ENCODE measurements at places on chromosomes 16 and 17.

- no peak for DNase-seq
Observed at GRCh38 chr16:7017006-7017662, 315.5 kb upstream of the RBFOX1 start.

DNA sequence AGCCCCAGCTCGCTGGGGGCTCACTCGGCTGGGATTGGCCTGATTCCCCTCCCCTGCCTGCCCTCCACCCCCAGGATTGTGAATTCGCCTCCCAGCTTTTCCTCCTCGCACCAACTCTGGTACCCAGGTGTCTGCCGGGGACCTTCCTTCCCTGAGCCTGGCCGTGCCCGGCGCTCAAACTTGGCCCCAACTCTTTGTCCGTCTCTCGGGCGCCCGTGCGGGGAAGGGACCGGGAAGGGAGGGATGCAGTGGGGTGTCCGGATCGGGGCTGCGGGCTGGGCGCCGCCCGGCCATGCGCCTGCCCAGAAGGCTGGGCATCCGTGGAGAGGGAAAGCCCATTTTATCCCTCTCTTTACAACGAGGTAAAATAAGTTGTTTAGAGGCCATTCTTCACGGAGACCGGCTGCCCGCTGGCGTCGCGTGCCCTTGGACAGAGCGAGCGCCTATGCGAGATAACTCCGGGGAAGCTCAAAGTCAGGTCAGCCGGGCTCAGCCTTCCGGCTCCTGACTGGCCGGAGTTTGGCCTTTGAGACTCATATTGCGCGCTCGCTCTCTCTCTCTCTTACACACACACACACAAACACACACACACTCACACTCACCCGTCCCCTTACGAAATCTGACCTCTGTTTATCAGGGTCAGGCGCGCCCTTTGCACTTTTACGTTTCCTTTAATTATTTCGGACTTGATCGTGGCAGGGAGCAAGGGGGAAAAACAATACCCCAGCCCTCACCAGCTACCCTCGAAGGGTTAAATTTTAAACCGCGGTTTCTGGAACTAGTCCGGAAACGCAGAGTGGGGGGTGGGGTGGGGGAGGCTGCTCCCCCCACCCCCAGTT lies 774 bp upstream of the MAF start:
- DNase-seq: peak; percentile 33

- DNase-seq: no peak
Observed at GRCh38 chr17:79940459-79941087, 95.1 kb downstream of the TBC1D16 start.

DNA sequence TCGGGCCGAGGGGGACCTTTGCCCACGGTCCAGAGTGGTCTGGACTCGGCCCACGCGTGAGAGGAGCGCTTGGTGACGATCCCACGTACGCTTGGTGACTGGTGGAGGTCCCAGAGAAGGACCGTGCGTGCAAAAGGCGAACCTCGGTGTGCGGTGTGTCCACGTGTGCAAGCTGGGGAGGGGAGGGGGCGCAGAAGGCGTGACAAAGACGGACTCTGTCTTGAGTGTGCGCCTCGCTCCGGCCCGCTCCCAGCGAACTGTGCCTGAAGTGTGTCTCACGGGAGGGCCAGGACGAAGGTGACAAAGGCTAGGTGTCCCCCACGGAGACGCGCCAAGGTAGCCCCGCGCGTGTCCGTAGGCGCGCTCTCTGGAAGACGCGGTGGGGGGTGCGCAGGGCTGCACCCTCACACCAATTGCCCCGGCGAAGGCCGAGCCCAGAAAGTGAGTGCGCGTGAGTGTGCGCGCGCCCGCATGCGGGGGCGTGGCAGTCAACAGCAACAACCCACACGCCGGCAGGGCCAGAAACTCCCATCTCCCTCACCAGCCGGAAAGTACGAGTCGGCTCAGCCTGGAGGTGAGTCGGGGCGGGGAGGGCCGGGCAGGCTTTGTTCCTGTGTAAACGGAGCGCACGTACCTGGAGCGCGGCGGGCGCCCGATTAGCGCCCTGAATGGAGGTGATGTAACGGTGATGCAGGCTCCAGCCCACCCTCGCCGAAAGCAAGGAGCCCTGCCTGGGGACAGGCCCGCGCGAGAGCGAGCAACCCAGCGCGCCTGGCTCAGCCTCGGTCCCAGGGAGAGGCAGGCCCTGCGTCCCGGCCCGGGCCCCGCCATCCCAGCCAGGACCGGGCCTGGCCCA lies at the start of gene GPRC5C:
TSS of gene GPRC5C (plus strand) at position 521 of the 856 bp plus-strand sequence. CDS start 7,689 bp downstream, outside the sequence.
- peak; percentile 21 for DNase-seq

- DNase-seq: no peak
Observed at GRCh38 chr16:10081201-10081940, 100.9 kb downstream of the GRIN2A start.

DNA sequence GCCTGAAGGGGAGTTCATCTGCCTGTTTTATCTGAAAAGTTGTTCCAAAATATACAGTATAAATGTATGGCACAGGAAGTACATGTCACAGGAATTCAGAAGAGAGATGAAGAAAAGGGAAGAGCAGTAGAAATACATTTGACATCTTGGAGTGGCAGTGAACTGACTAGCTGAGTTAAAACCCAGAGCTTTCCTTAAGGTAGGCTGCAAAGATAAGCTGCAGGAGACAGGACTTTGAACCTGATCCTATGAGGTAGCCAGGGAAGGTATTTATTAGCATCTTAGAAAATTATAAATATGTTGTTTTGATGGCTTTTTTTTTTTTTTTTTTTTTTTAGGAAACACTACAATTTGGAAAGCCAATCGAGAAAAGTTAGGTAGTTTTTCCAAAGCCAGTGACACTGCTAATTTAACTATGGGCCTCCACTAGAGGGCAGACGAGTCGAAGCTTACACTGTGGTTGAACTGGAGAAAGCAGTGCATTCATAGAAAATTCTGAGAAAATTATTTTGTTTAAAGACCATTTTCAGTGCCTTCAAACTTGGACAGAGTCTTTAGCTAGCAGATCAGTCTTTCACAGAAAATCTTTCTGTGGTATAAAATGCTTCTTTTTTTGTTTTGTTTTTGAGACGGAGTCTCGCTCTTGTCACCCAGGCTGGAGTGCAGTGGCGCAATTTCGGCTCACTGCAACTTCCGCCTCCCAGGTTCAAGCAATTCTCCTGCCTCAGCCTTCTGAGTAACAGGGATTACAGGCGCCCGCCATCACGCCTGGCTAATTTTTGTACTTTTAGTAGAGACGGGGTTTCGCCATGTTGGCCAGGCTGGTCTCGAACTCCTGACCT lies 122.3 kb downstream of the SSH2 start:
- peak; percentile 41 for DNase-seq

DNA sequence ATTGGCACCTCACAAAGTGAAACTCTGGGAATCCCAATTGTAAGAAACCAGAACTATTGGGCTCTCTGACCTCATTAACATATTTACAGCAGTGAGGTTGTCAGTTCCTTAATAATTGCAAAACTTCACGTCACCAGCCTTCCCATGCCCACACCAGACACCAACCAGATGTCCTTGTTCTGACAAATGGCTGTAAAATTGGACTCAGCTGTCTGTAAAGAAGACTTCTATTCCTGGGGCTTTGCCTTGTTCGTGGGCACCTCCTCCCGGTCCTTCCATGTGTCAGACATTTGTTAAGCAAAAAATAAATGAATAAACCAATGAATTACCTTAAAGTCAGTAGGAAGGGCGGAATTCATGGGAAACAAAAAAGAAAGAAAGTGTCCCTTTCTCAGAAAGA lies 284.3 kb upstream of the CDH11 start:
- no peak for DNase-seq

- DNase-seq: peak; percentile 78
Observed at GRCh38 chr17:45277216-45277849, 15.4 kb upstream of the SPATA32 start.

DNA sequence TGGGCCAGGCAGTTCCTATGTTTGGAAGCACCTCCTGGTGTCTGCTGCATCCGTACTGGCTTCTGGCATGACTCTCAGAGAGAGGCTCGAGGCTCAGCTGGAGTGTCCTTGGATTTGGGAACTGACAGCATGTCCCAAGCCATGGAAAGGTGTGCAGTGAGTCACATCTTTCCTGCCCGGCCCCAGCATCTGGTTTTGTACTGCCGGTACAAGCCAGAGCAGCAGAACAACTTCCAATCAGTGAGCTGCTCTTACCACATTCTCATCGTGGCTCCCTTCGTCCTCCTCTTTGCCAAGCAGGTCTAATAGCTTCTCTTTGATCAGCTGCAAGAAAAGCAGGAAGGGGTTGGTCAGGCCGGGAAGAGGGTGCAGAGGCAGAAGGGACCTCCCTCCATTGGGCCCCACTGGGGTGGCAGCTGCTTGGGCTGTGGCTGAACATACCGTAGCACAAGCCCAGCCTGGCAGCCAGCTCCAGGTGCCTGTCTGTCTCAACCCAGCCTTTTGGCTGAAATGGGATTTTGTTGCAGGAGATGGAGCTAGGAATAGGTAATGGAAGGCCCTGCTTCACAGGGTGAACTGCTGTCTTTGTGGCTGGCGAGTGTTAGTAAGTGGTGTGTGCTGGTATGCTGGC lies 24.2 kb downstream of the SPACA3 start:
- DNase-seq: no peak

DNA sequence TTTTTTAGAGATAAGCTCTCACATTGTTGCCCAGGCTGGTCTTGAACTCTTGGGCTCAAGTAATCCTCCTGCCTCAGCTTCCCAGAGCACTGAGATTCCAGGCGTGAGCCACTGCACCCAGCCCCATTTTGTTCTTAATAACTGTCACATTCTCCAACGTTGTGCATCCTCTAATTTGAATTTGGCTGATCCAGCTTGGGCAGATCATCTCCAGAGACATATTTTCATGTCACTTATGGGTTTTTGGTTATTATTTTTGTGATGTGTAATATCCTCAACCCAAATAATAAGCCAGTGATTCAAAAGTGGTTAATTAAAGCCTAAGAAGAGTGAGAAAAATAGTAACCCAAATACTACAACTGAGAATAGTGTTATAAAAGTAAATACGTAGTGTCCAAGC lies 16.2 kb upstream of the COL1A1 start:
- no peak for DNase-seq

- DNase-seq: no peak
Observed at GRCh38 chr17:82056729-82057621, 5.3 kb downstream of the GPS1 start.

- DNase-seq: no peak
Observed at GRCh38 chr16:81717662-81718189, 61.4 kb upstream of the PLCG2 start.

DNA sequence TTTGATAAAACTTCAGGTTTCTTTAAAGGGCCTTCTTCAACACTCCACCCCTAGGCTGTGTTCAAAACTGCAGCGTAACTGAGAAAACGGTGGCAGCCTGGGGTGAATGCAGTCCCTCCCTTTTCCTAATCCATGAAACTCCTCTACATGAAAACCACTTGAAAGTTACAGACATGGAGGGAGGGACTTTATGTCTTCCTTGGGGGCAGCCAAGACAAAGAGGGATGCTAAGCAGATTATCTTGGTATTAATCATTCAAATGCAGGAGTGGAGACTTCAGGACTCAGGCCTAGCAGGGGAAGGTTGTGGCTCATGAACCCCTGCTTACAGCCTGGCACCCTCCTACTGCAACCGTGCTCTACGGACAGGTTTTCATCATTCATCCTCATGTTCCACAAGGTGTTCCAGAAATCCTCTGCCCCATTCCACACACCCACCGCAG lies 46.8 kb downstream of the RNF112 start:
- DNase-seq: no peak

DNA sequence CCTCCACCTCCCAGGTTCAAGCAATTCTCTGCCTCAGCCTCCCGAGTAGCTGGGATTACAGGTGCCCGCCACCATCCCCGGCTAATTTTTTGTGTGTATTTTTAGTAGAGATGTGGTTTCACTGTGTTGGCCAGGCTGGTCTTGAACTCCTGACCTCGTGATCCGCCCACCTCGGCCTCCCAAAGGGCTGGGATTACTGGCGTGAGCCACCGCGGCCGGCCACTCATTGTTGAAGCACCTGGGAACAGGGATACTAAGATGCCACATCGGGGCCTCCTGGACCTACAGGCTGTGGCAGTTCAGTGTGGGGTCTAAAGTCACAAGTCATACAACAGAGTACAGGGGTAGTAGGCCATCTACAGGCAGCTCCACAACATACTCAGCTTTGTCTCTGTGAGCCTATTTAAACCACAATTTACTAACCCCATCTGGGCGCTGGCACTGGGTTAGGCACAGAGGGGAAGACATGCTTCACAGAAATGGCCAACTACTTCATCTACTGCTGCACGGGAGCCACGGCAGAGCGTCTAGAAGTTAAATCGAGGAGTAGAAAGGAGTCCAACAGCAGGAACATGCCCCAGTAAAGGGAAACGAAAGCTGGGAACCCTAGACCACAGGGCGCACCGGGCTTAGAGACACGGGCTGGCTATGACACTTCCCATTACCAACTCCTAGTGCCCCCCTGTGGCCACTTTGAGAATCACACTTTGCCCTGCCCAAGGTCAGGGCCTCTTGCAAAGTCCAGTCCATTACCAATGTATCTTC lies 4.3 kb downstream of the VAMP2 start:
- peak; percentile 75 for DNase-seq

GRCh38 chr16:68284847-68285246 lies 20.5 kb downstream of the SLC7A6 start:
- no peak for DNase-seq

GRCh38 chr17:62049299-62049698 lies 15.8 kb downstream of the MED13 start:
- DNase-seq: no peak

- no peak for DNase-seq
Observed at GRCh38 chr17:3976675-3977171, 12.5 kb upstream of the ATP2A3 start.

DNA sequence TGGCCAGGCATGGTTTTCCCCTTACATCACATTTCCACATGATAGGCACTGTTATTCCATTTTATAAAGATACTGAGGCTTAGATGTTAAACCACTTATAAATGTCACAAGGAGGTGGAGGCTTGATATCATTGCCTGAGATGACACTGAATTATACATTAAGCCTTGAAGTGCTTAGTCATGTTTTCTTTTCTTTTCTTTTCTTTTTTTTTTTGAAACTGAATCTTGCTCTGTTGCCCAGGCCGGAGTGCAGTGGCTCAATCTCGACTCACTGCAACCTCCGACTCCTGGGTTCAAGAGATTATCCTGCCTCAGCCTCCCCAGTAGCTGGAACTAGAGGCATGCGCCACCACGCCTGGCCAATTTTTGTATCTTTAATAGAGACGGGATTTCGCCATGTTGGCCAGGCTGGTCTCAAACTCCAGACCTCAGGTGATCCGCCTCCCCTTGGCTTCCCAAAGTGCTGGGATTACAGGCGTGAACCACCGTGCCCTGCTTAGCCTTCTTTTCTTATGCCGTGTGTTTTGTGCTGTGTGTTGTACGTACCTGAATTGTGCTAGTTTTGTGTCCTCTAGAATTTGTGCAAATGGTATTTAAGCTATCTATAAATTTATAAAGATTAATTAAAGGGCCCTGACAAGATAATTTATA lies 1.2 kb downstream of the DNAJA3 start:
- no peak for DNase-seq

Measured in activated effector memory CD4-positive, alpha-beta T cell treated with Interleukin-2 at 50 U/mL for 16 hours (primary cell).